ENCODE measurements at places on chromosomes 4 and X.

- peak; percentile 67 for DNase-seq
Observed at GRCh38 chrX:40107291-40108161, 9.8 kb upstream of the BCOR start.

DNA sequence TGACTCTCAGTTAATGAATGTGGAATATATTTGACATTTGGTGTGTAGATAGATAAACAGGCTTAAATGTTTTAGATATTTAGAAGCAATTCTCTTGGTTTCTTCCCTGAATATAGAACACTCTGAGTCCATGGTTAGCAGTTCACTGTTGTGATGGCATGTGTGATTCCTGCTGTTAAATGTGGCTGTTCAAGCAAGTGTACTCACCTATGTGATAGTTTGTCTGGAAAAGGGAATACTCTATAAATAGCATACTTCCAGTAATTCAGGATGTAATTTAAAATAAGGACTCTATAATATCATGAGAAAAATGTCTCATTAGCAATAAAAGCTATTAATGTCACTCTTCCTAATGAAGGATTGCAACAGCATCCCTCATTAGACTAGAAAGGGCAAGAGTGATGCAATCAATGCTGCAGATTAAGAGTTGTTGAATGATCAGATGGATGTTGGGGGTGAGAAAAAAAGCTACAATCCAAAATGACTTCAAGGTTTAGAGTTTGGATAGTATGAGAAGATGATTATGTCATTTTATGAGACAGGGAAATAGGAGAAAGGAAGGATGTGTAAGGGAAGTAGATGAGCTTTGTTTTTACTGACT, 201.8 kb upstream of the WDFY3 start:
- no peak for DNase-seq

DNA sequence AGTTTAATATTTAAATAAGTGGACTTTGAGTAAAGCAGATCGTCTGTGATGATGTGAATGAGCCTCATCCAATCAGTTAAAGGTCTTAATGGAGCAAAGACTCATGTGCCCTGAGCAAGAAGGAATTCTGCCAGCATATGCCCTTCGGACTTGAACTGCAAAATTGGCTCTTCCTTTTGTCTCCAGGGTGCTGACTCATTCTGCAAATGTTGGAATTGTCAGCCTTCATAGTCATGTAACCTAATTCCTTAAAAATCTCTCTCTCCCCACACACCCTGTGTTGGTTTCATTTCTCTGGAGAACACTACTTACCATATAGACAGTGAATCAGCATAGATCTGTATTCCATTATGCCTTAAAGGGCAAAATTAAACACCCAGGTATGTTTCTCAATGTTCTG, 609.8 kb upstream of the GALNTL6 start:
- no peak for DNase-seq

- no peak for DNase-seq
Observed at GRCh38 chr4:87093443-87094123, 126.8 kb downstream of the KLHL8 start.

DNA sequence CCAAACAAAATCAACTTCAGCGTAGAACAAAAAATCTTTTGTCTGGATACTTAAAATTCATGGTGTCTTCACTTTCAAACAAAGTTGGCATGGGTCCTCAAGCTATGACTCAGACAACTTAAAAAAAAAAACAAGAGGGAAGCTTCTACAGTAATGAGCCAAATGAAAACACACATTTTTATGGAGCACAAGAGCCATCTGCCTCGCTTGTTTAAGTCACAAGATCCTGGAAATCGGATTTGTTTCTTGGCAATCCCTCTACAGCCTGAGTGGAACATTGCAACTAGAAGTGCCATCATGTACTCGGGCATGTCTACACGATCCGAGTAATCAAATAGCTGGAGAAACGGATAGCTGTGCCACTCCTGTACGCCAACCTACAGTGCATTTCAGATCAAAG, 22.6 kb downstream of the LAMP2 start:
- no peak for DNase-seq

DNA sequence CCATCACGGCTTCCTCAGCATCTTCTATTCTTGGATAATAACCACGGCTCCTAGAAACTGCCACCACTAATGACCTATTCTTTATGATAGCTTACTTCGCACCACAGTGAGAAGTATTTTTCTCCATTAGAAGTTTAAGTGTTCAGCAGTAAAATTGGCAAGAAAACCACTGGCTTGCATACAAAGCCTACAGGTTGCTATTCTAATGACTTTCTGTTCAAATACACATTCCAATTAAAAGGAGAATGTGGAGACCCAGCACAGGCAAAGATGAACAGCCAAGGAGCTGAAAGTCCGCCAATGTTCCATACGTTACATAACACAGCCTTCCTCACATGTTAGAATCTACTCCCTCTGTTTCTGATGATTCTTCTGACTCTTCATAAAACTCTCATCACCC, 875.0 kb upstream of the PRKX start:
- no peak for DNase-seq

DNA sequence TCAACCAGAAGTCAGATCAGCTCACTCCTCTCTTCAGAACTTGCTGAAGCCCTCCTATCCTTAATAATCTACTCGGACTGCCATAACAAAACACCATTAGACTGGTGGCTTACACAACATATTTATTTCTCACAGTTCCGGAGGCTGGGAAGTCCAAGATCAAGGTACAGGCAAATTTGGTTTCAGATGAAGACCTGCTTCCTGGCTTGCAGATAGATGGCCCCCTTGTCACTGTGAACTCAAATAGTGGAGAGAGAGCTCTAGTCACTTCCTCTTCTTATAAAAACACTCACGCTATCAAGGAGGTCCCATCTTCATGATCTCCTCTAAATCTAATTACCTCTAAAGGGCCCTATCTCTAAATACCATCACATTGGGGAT, 125.1 kb downstream of the CAMK2D start:
- no peak for DNase-seq

GRCh38 chr4:173025131-173025530, 143.5 kb upstream of the GALNT7 start:
- DNase-seq: peak; percentile 86

GRCh38 chr4:89425023-89425422, 117.4 kb upstream of the GPRIN3 start:
- no peak for DNase-seq
